Fibroblast of upper back skin (primary cell): ENCODE measurements at places on chromosomes 12 and 14.

GRCh38 chr14:32201816-32202490 lies at the start of gene RNU6-7:
RNU6-7 (plus strand) TSS chr14:32202045.
- no peak for DNase-seq

DNA sequence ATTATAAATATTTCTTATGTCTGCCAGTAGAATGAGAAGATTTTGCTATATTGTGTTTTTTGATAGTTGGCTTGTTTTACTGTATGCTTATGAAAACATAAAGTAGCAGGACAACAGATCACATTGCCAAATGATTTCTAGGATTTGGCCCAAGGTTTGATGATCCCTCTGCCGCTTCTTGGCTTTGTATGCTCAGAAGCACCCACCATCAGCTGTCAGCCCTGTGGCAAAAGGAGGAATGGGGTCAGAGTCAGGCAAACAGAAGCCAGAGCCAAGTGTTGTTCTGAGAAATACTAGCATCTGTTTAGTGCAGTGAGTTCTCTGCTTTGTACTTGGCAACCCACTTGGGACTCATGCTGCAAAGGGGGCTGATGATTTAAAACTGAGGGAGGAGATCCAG lies 152.2 kb downstream of the PDE3A start:
- DNase-seq, result no peak

GRCh38 chr12:14313379-14314138 lies 51.9 kb upstream of the ATF7IP start:
- DNase-seq, result peak; percentile 1

DNA sequence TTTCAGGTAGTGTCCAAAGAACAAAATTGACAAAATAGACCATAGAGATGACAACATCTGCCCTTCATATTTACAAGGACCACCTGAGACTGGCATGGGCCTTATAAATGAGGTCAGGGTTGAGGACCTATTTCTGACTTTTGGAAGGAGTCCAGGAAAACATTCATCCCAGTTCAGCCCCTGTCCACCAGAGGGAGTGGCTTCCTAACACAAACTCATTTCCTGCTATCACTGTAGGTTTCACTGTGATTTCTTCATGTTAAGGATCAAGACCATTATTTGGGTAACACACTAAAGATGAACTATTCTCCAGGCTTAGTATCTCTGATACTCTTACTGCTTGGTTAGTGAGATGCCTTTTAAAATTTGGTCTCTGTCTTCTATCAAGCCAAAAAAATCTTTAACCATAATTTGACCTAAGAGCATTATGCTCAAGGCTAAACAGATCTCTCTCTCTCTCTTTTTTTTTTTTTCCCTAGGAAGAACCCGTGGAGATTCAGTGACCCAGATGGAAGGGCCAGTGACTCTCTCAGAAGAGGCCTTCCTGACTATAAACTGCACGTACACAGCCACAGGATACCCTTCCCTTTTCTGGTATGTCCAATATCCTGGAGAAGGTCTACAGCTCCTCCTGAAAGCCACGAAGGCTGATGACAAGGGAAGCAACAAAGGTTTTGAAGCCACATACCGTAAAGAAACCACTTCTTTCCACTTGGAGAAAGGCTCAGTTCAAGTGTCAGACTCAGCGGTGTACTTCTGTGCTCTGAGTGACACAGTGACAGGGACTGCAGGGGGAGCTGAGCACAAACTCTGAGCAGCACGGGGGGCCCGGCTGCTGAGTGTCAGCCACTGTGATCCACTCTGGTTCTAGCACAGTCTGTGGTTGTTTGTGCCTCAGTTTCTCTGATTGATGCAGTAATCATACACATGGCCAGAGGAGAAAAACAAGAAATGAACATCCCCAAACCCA lies 267.6 kb upstream of the OR4E1 start:
- peak; percentile 1 for DNase-seq

GRCh38 chr12:132248453-132249167 lies 80.8 kb downstream of the GALNT9 start:
- peak; percentile 27 for DNase-seq

- DNase-seq, result no peak
Observed at GRCh38 chr14:50784683-50785456, 46.1 kb downstream of the NIN start.

GRCh38 chr12:40216516-40217288 lies 8.1 kb upstream of the LRRK2 start:
- no peak for DNase-seq

GRCh38 chr14:49637534-49638078 lies 2.6 kb upstream of the DNAAF2 start:
- no peak for DNase-seq

DNA sequence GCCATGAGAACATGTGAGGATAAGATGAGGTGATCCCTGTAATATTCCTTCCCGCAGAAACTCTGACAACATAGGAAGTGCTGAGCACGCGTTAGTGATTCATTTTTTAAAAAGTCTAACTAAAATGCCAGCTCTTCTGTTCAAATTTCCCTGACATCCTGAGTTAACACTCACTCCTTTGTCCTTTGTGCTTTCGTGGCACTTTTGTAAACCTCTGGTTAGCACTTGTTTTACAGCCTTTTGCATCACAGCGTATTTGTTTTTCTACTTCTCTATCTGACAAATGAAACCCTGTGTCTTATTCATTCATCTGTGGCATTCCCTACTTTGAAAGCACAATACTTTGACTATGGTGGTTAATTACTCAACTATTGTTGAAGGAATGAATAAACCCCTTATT lies 313.6 kb downstream of the NUAK1 start:
- DNase-seq, result no peak

DNA sequence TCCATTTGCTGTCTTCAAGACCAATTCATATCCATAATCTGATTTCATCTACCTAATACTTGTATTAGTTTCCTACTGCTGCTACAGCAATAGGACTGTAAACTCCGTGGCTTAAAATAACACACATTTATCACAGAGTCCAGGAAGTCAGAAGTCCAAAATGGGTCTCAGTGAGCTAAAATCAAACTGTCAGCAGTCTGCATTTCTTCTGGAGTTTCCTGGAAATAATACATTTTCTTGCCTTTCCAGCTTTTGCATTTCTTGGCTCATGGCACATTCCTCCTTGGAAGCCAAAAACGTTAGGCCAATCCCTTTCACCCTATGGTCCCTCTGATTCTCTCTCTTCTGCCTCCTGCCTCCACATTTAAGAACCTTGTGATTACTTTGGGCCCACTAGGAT lies 239.8 kb downstream of the PRKD1 start:
- no peak for DNase-seq

- DNase-seq, result no peak
Observed at GRCh38 chr14:76754586-76754985, 6.7 kb upstream of the VASH1 start.

DNA sequence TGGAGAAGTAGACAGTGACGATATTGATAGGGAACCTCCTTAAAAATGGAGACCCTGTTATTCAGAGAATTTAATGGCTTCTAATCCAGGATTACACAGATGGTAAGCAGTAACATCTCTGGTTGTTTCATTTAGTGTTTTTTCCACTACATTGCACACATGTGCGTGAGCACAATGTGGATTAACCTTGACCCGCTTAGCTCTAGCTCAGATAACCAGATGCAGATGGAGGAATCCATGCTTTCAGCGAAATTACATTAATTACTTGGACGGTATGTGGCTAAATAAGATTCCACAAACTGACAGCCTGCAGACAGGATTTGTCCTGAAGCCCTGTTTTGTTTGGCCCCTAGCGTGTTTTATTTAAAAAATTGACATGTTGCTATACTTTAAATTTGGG lies 378.4 kb downstream of the CCDC91 start:
- DNase-seq, result peak; percentile 86

DNA sequence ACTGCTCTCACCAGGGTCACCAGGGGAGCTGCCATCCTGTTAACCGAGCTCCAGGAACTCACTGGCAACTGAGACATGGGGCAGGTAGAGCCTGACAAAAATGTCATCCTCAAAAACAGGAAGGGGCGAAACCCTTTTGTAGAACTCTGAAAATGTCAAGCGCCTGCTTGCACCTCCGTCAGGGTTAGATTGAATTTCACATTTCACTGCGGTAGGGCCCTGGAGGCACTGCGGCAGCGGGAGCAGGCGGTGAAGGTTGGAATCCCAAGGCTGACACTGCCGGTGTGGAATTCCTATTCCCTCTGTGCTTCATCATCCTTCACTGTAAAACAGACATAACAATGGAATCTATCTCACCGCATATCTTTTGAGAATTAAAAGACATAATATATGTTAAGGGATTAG lies 142.8 kb upstream of the TMCC3 start:
- peak; percentile 91 for DNase-seq

GRCh38 chr12:121364683-121365121 lies 12.5 kb upstream of the ANAPC5 start:
- DNase-seq, result peak; percentile 49

GRCh38 chr12:44839785-44840184 lies 36.3 kb downstream of the NELL2 start:
- DNase-seq, result no peak

DNA sequence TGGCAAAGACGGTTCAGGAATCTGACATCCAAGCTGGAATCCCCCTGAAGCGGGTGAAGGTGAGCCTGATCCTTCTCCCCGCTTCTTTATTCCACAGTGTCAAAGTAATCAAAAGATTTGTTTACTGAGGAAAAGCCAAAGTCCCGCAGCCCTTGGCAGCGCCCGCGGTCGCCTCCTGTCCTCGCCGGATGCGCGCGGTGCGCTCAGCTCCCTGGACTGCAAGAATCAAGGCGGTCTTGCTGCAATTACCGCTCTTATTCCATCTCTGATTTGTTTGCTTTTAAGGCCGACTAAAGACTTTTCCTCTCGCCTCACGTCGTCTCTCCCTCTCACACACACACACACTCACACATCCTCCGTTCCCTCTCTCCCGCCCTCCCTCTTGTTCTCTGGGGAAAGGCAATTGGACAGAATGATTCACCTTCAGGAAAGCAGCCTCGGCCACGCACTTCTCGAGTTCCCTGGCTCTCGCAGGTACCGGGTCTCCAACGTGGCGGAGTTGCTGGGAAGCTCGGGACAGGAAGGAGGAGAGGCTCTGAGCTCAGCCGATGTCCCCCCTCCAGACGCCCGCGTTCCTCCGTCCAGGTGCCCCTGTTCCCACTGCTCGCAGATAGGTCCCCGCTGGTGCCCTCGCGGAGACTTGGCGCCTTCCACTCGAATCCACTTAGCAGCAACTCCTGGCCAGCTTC lies 68.6 kb upstream of the USP15 start:
- peak; percentile 34 for DNase-seq

DNA sequence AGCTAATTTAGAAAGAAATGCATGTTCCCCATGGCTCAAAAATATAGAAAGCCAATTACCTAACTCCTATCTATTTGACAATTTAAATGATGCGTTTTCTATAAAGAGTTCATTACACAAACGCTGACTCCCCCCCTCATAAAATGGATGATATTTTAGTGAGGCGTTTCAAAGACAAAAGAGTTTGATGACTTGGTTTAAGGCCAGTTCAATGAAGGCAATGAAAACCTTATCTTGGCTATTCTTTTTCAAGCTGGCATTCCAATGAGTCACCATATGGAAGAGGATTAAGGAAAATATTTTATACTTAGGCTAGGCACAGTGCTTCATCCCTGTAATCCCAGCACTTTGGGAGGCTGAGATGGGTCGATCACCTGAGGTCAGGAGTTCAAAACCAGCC lies 62.7 kb downstream of the HMGA2 start:
- peak; percentile 36 for DNase-seq

DNA sequence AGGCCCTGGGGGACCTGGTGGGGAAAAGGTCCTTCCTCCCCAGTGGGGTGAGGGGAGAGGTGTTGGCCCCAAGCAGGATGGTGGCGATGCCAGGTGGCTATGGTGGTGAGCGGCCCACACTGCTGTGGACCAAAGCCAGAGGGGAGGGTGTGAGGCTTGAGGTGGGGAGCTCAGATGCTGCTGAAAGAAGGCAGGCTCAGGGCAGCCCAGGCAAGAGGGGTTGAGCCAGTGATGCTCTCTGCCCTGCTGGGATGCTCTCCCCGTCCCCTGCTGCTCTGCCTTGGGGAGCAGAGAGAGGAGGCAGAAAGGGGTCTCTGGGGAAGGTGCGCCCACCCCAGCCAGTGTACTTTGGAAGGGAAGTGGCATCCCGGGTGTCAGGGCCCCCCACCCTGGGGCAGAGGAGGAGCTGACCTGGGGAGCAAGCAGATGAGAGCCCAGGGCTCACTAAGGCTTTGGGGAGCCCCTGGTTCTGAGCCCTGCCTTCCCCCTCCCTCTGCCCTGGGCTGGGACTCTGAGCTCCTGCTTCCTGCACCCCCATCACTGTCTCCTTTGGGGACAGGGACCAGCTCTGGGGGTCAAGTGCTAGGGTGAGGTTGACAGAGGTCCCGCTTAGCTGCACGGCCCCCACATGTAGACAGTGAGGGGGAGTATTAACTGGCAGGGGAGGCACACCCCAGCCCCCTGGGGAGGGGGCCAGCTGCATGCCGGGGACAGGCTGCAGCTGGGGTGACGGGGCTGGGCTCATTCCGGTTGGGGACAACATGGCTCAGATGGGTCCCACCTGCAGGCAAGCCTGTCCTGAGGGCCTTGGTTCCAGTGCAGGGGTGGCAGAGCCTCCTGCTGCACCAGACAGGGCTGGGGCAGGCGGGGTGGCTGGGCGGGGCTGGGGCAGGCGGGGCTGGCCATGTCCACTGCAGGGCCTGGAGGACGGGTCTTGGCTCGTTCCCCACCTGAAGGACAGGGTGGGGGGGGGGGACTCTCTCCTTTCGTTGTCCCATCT lies 124.4 kb downstream of the KIF26A start:
- DNase-seq, result no peak

DNA sequence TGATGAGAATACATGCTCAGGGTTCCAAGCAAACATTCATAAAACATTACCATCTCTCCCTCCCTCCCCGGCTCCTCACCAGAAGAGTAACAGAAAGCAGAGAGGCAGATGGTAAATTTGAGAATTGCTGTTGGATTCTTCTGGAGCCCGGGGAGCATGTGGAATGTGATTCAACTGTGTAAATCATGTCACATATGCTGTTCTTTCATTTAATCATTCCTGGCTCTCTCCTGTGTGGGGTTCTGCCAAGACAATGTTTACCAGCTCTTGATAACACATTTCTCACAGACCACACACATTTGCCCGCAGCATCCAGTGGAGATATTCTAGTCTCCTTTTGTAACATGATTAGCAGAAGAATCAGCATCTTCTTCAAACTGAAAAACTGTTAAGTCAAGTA lies 23.4 kb upstream of the NR2C1 start:
- peak; percentile 85 for DNase-seq

- no peak for DNase-seq
Observed at GRCh38 chr12:113396200-113396599, 7.5 kb downstream of the SDS start.

DNA sequence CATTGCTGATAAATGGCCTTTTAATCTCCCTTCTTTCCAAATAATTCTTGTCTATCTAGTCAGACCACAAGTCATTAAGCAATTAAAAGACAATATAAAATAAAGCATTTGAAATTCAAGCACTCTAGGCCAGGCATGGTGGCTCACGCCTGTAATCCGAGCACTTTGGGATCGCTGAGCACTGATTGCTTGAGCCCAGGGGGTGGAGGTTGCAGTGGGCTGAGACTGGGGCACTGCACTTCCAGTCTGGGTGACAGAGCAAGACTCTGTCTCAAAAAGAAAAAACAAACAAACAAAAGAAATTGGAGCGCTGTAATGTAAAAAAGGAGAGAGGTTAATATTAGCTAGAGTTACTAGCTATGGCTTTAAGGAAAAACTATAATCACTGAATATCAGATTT lies 30.5 kb upstream of the CSRP2 start:
- DNase-seq, result no peak
